Smooth muscle cell of the umbilical artery (primary cell): ENCODE measurements at places on chromosomes 6 and 20. TPM values are rescaled to one million over a fixed set of nuclear protein-coding genes. Genes with fewer than 3 reads are reported as not detected.

POU5F1 gene
- total RNA-seq: 0.30 and 0.51 TPM in 2 replicates

EPHA7 gene
- under 0.01 and 1.1 TPM in 2 replicates for total RNA-seq

ABHD16A gene
- total RNA-seq: 38.6 and 56.1 TPM in 2 replicates

RAMACL gene
- total RNA-seq: 0.74 and 2.1 TPM in 2 replicates

ULBP1 gene
- under 0.01 and 0.09 TPM in 2 replicates for total RNA-seq

SIRPA gene
- 12.9 and 16.9 TPM in 2 replicates for total RNA-seq

EDN3 gene
- total RNA-seq: not detected in 2 replicates

TCP11 gene
- 0.46 TPM in 1 of 2 replicates, not detected in the other for total RNA-seq

TFAP2C gene
- total RNA-seq: not detected in 2 replicates

GPSM3 gene
- 0.59 and 1.2 TPM in 2 replicates for total RNA-seq

HLA-DRB1 gene
- not detected in 2 replicates for total RNA-seq

COL20A1 gene
- total RNA-seq: under 0.01 and 0.05 TPM in 2 replicates

LY6G6F gene
- total RNA-seq: not detected in 2 replicates

MUC21 gene
- total RNA-seq: not detected in 2 replicates

PKIB gene
- total RNA-seq: 1.6 and 5.9 TPM in 2 replicates

SIRPD gene
- not detected in 2 replicates for total RNA-seq
